Stimulated activated naive CD4-positive, alpha-beta T cell (primary cell): ENCODE measurements at places on chromosomes 6 and 20.

GRCh38 chr20:52484438-52484837, 292.9 kb upstream of the ZFP64 start:
- no peak for DNase-seq

DNA sequence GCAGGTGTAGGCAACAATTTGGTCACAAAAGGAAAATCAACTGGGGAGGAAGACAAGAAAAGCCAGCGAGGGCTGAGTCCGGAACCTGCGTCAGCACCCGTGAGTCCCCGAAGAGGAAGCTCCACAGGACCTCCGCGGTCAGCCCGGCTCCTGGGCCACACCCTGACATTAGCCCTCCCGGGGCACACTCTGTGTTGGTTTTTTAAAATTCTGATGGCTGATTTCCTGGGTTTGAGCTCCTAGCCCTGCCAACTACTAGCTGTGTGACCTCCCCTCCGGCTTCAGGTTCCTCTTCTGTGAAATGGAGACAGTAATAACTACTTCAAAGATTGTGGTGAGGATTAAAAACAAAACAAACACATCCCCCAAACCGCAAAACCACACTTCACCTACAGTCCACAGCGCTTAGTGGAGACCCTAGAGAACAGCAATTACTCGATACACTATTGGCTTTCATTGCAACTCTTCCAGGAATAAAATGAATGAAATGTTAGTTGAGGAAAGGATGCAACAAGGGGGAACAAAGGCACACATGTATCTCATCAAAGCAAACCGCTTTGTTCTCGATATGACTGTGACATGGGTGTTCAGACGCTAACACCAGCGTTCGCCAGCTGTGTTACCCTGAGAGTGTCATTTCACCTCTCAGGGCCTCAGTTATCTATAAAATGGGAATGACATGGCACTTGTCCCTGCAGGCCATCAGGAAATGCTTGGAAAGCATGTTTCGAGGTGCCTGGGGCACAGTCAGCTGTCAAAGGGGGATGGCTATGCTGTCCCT, 985 bp downstream of the ZBP1 start:
- DNase-seq: peak; percentile 36

DNA sequence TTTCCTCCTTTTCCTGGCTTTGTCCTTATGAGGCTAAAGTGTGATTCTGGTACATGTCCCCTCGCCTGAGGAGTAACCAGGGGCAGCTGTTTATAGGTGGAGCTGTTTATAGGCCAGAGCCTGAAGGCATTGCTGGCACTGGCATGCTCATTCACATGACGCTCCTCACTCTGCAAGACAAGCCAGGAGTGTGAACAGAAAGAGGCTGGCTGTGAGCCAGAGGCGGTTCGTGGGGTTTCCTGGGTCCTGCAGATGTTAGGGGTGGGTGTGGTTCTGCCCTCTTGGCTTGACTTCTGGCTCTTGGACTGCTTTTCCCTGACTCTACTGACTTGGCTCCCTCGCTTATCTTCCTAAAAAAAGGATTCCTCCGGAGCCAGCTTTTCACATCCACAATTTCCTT, 12.8 kb upstream of the MDFI start:
- DNase-seq: no peak

GRCh38 chr6:53066077-53066417, 843 bp downstream of the FBXO9 start:
- peak; percentile 19 for DNase-seq

- peak; percentile 30 for DNase-seq
Measured at GRCh38 chr6:30480536-30481156, 8.7 kb upstream of the HLA-E start.

DNA sequence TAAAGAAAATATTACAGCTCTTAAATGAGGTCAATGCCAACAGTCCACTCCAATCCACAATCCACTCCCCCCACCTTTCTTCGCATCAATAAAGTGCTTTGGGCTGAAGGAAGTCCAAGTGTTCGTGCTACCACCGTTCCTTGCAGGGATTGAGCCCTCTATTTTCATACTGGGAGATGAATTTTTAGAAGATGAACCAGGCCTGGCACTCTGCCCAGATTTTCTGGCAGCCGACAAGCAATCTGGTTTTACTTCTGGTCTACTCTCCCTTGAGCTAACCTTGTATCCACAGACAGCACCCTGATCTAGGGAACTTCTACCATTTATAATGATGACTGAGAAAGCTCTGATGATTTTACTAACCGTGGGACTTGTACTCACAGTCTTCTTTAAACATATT, 72.3 kb downstream of the BTBD9 start:
- DNase-seq: no peak

DNA sequence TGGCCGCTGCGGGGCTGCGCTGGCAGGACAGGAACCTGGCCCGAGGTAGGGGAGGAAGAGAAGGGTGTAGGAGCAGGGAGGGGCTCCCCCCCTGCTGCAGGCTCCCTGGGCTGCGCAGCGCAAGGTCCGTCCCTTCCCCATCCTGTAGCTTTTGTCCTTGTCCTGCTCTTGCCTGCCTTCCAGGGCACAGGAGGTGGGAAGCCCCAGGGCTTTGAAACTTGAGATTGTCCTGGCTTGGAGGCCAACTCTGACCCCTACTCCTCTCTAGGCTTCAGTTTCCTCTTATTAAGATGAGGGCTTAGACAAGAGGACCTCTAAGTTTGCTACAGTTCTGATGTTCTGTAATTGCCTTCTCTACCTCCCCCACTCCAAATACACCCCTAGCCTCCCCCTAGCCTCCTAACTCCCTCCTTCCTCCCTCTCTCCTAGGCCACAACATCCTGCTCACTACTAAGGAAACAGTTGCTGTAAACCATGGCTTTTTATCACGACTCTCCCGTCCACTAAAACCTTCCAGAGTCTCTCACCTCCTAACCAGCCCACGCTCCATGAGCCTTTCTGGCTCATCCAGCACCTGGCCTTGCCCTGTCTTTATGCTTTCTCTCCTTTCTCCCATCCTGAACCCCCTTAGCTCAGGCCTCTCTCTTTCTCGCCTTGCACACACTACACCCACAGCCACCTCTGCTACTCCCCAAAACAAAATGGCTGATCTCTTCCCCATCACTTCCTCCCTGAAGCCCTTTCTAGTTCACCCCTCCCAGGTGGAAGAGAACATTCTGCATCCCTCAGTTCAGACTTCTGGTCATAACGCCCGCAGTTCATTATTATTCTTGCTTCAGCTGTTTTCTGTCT, 10.2 kb downstream of the UNC5CL start:
- no peak for DNase-seq

GRCh38 chr20:22100686-22101085, 395.2 kb downstream of the PAX1 start:
- no peak for DNase-seq

DNA sequence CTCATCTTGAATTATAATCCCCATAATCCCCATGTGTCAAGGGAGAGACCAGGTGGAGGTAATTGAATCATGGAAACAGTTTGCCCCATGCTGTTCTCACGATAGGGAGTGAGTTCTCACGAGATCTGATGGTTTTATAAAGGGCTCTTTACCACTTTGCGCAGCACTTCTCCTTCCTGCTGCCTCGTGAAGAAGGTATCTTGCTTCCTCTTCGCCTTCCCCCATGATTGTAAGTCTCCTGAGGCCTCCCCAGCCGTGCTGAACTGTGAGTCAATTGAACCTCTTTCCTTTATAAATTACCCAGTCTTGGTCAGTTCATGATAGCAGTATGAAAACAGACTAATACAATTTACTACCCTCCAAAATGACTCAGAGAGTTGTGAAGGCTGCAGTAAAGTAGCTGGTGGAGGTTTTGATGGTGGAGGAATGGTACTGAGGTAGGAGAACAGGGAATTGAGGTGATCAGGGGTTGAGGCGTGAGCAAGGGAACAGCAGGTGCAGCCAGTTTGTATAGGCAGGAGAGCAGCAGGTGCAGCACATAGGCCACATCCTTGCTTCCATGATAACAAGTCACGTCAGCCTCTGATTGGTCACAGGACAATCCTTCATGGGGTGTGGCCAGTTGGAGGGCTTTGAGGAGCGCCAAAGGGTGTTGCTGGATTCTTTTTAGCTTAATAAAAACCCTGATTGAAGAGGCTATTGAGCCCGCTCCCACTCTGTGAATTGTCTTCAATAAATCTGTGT, 150.0 kb downstream of the CDC5L start:
- DNase-seq: no peak

GRCh38 chr20:43991982-43992381, 77.3 kb downstream of the TOX2 start:
- no peak for DNase-seq

GRCh38 chr6:121932076-121932991, 467.1 kb upstream of the HSF2 start:
- no peak for DNase-seq

DNA sequence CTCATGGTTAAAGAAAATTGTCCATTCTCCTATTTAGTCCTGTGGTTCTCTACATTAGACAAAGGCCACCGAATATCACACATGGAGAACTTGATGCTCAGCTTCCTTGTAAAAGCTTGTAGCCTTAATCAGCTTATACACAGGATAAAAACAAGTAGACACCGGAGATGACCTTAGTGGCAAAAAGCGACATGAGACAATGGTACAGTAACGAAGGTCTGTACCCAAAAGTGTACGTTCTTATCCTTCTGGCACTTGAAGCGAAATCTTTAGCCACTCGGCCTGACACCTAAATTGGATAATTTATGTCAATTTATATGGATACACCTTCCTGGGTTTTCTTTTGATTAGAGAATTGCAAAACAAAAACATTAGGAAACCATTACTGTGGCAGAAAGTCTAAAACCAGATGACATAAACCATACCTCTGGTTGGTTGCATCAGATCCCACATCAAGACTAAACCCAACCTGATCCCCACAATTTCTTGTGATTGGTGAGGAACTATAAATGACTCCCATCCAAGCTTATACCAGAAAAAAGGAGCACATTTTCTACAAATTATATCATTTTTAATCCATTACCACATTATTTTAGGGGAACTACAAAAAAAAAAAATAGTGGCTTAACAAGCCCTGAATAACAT, 6.1 kb downstream of the RBM39 start:
- no peak for DNase-seq

- no peak for DNase-seq
Measured at GRCh38 chr6:41503827-41504465, 42.2 kb upstream of the FOXP4 start.

DNA sequence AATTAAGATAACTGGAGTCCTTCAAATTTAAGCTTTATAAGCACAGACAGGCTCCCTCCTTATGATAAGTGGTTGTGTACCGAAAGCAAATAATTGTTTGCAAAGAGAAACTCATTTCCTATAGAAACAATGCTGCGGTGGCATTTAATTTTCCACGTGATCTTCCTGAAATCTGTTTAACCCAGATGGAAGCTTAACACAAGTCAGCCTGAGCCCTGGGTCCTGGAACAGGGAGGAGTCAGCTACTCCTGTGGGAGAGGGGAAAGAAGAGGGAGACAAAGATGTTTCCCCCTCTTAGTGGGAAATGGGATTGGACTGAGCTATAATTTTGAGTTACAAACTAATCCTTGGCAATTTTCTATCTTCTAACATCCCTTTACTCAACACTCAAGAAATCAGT, 136.5 kb downstream of the ELOVL4 start:
- no peak for DNase-seq

- no peak for DNase-seq
Measured at GRCh38 chr6:47633141-47633540, 65.2 kb upstream of the ADGRF4 start.

DNA sequence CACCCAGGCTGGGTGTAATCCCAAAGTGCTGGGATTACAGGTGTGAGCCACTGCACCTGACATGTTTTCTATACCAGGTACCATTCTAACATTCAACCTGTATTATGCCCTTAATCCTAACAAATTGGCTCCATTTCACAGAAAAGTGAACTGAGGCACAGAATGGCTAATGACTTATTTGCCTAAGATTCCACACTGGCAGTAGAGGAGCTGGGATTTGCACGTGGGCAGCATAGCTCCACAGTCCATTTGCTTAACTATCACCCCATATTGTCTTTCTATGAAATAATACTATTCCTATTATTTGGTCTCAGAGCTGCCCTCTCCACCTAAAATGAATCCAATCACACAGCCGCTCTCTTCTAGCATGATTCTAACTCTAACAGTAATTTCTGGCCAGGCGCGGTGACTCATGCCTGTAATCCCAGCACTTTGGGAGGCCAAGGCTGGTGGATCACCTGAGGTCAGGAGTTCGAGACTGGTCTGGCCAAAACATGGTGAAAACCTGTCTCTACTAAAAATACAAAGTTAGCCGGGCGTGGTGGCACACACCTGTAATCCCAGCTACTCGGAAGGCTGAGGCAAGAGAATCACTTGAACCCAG, 23.3 kb upstream of the MYMX start:
- DNase-seq: no peak

- DNase-seq: no peak
Measured at GRCh38 chr6:102571236-102571908, 1177.9 kb downstream of the GRIK2 start.

GRCh38 chr6:9140951-9141460, 705.7 kb upstream of the SLC35B3 start:
- DNase-seq: no peak

DNA sequence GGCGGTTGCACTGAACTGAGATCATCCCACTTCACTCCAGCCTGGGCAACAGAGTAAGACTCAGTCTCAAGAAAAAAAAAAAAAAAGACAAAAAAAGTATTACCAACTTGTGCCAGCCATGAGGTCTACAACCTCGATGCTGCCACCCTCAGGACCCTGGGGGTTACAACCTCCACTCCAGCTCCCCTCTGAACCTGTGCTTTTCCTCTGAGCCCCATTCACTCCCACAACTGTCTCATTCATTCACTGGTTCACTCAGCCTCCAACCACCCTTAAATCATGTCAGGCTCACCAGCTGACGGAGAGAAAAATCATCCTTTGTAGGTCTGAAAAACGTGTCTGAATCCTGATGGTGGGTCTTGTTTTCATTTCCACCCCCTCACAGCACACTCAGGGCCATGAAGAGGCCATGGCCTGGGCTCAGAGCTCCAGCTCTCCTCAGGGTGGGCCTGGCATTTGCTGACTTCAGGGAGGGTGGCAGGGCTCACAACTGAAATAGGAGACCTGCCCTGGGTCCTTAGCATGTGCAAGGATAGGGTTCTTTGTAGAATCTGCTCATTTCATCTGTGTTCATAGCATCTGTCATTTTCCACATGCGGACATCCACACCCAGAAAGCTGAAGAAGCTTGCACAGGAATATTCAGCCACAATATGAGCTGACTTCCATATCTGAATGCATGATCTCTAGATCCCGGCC, 1.9 kb upstream of the ULBP1 start:
- DNase-seq: peak; percentile 10

- no peak for DNase-seq
Measured at GRCh38 chr6:44058617-44059358, 68.5 kb downstream of the MRPL14 start.

DNA sequence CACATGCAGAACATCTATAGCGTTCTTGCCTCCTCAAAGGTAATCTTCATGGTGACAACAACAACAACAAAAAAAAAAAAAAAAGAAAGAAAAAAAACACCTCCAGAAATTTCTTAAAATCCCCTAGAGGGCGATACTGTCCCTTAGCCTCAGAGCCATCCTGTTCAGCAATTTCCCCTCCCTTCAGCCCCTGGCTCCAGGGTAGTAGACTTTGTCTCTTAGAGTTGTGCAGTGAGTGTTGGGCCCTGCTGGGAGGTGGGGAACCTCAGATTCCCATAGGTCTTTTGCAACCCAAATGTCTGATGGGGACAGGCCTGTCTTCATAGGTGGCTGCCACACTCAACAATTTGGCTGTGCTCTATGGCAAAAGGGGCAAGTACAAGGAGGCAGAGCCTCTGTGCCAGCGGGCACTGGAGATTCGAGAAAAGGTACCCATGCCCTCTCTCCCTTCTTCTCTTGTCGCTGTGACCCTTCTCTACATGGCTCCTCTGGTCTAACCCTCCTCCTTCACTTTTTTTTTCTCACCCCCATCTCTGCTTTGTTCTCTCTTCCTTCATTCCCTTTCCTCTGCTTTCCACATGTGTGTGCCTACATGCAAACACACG, 6.0 kb upstream of the PTK7 start:
- DNase-seq: no peak

GRCh38 chr6:159760602-159761057, 1.2 kb upstream of the ACAT2 start:
- no peak for DNase-seq
